ENCODE measurements at places on chromosomes 5 and 9.

DNA sequence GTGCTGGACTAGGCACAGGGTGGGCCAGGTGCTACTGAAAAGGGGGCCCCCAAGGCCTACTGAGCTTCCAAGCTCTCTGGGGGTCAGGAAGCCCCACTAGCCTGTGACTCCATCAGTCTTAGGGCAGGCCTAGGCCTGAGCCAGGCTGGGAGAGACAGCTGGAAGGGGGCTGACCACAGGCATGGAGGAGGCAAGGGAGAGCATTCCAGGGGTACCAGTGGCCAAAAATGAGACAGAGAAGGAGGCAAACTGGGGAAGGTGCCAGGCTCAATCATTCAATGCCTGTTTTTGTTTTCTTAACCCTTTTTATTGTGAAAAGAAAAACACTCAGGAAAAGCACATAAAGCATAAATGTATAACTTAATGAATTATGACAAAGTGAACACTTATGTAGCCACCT is 26.2 kb upstream of the TCF7 start:
- DNase-seq: no peak

GRCh38 chr5:27266184-27266583 is 227.8 kb upstream of the CDH9 start:
- DNase-seq: no peak

GRCh38 chr9:16459421-16460148 is 410.9 kb downstream of the BNC2 start:
- no peak for DNase-seq

DNA sequence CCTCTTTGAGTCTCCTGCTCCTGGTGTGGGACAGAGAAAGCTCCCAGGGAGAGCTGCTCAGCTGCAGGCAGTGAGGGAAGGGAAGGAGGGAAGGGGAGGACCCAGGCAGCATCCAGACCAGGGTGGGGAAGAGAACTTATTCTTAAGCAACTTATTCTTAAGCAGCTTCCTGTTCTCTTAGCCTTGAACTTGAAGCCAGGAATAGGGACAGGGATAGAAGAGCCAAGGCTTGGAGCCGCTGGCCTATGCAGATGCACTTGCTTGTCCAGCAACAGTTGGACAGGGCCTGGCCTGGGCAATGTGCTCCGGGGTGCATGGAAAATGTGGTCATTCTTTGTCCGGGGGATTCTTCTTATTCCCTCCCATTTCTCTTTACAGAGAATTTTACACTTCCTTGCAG is 31.4 kb upstream of the SPTLC1 start:
- DNase-seq: no peak

DNA sequence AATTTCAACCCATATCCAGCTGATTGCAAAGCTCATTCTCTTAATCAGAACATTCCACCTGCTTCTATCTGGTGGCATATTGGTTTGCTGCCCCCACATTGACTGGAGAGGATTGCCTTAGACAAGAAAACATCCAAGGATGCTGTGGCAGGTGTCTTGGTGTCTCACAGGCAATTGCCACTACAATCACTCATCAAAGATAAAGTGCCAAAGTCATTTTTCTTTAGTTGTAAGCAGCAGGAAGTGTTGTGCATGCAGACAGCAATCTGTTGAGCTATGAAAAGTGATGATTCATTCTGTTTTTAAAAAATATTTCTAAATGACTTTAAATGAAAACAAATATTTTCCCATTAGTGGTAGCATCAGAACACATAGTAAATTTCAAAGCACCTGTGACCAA is 53.9 kb downstream of the CDH6 start:
- DNase-seq: no peak

DNA sequence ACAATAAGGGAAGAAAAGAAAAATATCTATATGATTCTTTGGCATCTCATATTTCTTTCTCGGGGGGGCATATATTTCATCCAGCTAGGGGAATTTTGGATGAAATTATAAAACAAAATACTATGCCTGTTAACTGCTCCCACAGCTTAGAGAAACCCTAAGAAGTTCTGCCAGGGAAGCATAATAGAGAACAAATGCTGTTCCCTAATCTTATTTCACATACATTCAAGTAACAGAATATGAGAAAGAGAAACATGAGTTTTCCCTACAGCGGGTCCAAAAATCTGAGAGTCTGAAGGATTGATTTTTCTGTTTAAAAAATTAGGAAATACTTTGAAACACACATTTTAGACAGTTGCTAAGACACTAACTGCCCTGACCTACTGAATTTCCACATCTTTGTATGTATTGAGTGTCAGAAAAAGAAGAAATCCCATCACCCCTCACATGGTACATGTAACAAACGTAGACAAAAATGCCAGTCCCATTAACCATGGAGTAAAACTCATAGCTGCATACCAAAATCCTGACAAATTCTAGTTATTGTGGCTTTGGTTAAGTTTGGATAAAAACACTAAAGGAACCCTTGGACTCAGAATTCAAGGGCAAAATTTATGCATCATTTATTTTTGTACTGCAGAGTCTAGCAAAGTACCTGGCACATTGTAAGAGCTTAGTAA is 620.2 kb upstream of the DMAC1 start:
- DNase-seq: no peak

DNA sequence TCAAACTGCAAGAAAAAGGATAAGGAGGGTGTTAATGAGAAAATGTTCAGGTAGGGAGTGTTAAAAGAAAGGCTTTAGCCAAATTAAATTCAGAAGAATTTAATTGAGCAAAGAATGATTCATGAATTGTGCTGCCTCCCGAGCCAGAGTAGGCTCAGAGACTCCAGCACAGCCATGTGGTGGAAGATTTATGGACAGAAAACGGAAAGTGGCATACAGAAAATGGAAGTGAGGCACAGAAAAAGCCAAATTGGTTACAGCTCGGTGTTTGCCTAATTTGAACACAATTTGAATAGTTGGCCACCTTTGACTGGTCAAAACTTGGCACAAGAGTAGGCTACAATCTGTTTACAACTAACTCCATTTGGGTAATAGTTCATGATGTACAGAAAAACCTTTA is 9.6 kb upstream of the SLC30A5 start:
- DNase-seq: no peak

DNA sequence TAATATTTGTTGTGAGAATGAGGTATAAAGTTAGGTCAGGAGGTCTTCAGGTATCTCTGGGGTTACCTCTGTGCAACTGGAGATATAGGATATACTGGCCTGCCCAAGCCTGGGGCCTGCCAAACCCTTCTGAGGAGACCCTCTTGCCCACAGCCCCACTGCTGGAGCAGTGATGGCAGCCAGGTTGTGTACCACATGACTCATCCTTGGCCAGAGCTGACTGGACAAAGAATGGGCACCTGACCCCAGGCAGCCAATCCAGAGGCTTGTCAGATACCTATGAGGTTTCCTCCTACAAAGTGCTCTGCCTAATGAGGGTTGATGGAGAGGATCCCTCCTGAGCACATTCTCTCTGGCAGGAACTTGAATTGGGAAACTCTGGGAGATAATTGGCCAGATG is 56.1 kb upstream of the TBC1D2 start:
- no peak for DNase-seq

GRCh38 chr9:79768194-79768593 is 196.4 kb downstream of the TLE4 start:
- DNase-seq: no peak

GRCh38 chr5:105752801-105753200 is 1917.9 kb downstream of the EFNA5 start:
- no peak for DNase-seq

DNA sequence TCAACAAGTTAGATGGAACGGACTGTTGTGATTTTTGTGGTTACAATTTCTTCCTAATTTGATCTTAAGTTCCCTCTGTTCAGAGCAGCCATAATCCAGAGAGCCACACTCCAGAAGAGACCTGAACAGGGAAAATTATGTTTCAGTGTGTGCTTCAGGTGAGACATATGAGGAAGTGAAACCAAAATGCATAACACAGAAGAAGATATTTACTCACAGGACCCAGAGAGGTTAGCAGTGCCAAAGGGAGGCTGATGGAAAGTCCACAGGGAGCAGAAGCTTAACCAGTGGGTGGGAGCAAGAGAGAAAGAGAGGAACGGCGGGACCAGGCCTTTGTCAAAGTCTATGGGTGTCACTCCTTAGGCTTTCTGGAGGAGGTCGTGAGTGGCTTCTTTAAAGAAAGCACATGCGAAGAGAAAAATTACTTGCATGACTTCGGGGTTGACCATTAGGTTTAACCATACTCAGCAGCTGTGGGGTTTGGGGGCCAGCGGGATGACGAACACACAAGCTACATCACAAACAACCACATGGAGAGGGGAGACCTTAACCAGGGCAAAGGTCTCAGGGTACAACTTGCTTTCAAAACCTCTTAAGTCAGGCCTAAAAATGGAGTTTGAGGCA is 141.4 kb downstream of the MED10 start:
- DNase-seq: no peak

GRCh38 chr5:66494437-66494836 is 101.8 kb upstream of the MAST4 start:
- no peak for DNase-seq

DNA sequence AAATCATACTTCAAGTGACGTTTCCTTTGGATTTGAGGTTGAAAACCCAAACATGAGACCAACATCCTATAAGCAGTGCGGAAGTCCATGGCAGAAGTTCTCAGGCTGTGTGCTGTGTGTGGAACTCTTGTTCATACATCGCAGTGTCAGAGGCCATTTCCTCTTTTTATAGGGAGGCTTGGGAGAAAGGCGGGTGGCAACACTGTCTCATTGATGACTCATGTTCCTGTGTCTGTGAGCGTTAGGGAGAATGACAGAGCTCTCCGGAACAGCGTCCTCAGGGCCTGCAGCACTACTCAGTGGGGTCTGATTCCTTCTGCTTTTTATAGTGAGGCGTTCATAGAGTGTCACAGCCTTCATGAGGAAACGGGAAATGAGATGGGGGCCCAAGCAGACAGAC is 98.8 kb upstream of the BASP1 start:
- DNase-seq: no peak

- no peak for DNase-seq
Observed at GRCh38 chr9:80282766-80283165, 711.0 kb downstream of the TLE4 start.

GRCh38 chr5:60803712-60804111 is 40.4 kb downstream of the ELOVL7 start:
- DNase-seq: no peak

DNA sequence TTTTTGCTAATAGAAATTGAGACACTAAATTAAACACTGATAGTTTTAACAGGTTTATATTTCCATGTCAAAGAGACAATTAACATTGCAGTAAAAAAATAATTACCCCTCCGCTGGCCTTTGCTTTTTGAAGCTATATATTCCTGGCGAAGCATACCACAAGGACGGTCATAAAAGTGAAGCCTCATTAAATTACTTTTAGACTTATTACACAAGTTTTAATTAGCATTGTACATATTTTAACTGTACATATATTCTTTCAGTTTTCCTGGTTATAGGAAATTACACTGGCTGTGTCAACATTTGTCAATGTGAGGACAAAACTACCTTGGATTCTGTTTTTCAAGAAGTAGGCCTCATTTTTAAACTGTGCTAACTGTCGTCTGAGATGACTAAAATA is 1.2 kb downstream of the CDKN2A start:
- no peak for DNase-seq

- no peak for DNase-seq
Observed at GRCh38 chr5:78500871-78501270, 140.5 kb downstream of the SCAMP1 start.

DNA sequence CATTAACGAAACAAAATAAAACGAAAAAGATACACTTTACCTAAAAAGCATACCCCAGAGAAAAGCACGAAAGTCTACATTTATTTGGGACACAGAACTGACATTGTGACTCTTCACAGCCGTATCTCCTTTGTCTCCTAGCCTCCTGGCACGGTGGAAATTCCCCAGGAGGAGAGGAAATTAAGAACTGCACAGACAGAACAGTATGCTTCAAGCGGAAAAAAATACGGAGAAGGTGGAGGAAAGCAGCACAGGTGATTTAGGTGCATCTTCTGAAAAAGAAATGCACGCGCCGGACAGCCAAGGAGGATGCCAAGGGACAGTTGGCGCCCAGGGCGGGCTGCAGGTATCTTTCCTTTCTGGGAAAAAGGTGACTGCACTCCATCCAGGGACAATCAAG is 32.0 kb downstream of the DDX31 start:
- no peak for DNase-seq

DNA sequence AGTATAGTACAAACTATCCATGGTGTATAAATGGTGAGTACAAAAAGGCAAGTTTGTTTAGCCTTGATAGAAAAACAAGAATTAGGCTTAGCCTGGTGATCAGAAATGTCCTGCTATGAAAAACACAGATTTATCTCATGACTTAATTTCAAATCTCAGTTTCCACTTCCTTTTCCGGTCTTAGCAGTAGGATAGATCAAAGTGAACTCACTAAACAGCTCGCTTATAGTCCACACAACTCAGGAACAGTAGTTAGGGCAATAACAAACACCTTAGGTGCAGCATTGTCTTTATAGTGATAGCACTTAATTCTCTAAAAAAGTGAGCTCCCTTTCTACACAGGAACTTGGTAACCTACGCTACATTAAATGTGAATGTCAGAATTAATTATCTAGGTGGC is 11.4 kb downstream of the GOLGA1 start:
- no peak for DNase-seq

DNA sequence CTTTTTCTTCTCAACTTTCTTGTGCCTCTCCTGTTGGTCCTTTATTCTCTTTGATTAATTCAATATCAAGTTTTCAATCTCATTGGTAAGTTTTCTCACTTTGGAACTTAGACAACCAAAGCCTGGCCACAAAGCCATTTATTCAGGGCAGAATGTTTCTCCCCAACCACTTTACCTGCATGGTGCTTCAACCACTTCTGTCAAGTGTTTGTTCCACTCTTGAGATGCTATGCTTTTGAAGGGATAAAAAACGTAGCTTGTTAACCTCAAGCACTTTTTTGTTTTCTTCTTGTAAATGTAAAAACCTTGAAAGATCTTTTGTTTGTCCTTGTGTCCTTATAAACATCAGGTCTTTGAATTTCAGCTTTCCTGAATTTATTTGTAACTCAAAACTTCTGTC is 966.7 kb downstream of the MAT2B start:
- DNase-seq: no peak

DNA sequence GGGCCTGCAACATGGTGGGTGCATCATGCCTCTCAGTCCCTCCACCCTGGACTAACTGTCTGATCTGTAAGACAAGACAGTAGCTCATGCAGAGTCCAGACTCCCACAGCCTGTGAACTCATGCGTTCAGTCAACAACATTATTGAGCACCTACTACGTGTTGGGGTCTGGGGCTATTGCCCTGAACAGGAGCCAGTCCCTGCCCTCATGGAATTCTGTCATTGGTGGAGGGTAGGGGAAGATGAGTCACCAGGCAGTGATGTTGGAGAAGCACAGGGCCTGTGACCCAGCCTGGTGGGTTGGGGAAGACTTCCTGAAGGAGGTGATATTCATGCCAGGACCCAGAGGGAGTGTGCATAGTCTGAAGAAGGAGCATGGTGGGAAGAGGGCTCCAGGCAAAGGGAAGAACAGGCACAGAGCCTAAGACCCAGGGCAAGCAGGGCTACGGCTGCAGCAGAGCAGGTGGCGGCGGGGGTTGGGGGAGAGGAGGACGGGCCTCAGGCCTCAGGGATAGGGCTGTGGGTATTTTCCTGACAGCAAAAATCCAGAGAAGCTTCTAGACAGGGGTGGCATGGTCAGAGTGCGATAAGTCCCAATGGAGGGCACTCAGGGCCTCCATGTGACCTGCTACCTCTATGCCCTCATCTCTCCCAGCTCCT is 26.7 kb upstream of the PSD2 start:
- DNase-seq: no peak

GRCh38 chr5:13252699-13253098 is 691.8 kb downstream of the DNAH5 start:
- DNase-seq: no peak

- no peak for DNase-seq
Observed at GRCh38 chr5:118597543-118597942, 390.8 kb downstream of the DTWD2 start.
